WTC11 (cell line): ENCODE measurements at places on chromosomes 7 and 10.

DNA sequence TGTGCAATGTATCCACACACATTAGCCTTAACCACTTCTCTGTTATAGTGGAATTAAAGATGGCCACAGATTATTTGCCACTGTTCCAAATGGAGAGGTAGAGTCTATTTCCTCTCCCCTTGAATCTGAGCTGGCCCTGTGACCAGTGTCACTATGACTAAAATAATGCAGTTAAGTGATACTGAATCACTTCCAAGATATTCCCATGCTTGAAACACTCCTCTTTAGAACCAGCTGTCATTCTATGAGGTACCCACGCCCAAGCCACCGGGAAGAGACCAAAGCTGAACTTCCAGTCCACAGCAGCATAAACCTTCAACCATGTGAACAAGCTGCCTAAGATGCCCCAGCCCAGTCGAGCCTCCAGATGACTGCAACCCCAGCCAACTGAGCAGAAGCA is 2.1 kb upstream of the DHX32 start:
- no peak for DNase-seq

DNA sequence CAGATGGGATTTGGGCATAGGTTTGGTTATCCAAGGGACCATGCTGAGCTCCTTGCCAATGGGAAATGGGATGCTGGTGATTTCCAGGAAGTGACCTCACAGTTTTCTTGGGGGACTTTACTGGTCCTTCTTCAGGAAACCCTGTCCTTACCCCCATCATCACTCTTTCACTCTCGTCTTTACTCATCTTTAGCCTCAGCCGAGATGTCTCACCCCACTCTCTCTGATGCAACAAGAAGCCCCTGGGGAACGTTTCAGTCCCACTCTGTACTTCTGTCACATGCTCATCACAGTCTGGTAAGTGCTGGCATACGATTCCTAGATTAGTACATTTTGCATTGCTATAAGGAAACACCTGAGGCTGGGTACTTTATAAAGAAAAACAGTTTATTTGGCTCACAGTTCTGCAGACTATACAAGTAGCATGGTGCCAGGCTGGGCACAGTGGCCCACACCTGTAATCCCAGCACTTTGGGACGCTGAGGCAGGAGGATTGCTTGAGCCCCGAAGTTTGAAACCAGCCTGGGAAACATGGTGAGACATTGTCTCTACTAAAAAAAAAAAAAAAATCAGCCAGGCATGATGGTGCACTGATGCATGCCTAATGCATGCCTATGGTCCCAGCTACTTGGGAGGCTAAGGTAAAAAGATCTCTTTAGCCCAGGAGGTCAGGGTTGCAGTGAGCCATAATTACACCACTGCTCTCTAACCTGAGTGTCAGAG is 63.5 kb upstream of the VKORC1L1 start:
- no peak for DNase-seq

- DNase-seq = no peak
These were observed 1077.8 kb downstream of the KCNMA1 start for GRCh38 chr10:76559892-76560220.

DNA sequence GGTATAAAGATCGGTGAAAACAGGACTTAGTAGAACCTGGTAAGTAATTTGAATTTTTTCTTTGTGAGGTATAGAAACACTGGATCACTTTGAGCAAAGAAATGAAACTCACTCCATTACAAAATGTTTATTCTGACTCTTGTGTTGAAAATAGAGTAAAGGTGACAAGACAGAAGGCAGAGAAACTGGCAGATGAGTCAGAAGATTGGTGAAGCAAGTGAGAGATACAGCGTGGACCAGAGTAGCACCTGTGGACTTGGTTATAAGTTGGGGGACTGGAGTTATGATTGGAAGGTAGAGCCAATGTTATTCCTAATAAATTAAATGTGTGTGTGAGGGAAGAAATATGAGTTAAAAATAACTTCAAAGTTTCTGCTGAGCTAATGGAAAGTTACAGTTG is 620.9 kb downstream of the ZWINT start:
- DNase-seq = no peak

GRCh38 chr7:91127959-91128358 is 136.3 kb upstream of the FZD1 start:
- DNase-seq = no peak

DNA sequence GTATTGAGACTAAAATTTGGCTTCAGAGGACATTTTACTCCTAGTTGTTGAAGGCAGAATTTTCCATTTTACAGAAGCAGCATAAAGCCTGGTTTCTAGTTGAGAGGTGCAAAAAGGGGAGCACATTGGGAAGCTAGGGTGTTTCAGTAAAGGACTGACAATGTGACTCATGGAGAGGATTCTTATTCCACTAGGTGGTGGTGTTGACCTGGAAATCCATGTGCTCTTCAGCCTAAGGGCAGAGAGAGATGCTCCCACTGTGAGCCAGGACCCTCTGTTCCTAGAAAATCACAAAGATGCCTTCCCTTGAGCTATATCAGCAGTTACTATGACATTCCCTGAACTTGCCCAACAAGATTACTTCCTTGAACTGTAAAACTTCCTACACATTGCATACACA is 687.8 kb downstream of the IPMK start:
- peak; percentile 36 for DNase-seq

DNA sequence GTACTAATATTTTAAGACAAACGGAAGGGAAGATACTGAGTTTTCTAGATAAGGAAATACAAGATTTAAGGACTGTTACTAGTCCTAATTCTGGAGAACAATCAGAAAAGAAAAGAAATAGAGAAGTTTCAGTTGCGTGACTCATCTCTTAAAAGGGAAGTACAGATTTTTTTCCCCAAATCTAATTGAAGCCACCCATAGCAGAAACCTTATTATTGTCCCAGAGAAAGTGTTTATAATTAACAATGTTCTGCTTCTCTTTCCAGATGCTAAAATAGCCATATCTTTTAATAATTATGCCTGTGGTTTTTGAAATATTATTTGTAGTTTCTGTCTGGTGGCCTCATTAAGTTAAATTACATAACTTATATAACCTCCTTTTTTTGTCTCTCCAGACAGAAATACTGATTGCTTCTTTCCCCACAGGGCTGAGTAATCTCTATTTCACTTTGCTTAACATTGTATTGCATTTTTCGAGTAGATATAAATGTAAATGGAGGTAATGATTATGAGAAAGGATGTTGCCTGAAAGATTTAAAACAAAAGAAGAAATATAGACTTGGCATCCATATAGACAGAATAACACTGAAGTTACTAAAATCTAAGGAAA is 240.7 kb upstream of the MBL2 start:
- DNase-seq = no peak

DNA sequence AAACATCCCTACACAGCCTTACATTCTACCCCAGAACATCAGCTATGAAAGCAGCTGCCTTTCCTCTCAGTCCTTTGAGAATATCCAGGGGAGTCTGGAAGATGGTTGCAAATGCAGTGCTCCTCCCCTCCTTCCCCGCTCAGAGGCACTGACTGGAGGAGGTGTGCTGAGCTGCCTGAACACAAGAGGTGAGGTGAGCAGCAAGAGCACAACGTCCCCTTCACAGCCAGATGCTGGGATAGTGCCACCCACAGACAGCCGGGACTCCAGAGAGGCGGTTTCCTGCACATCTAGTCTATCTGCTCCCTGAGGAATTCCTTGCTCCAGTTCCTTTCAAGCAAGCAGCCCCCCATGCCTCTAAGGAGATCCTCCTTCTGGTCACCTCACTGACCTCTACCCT is 74.2 kb downstream of the EZH2 start:
- DNase-seq = peak; percentile 37

DNA sequence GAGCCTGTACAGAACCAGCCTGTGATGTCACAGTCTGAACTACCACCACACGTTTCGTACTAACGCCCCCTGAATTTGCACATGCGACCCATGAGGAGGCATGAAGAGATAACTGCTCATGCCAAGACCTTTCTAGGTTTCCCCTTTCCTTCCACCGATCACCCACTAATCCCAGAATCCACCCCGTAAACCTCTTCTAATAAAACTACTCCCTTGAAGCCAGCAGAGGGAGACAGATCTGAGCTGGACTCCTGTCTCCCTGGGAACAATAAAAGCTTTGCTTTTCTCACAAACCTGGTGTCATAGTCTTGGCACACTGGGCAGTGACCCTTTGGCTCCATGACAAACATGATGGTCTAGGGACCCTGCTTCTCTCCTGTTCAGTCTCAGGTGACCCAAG is 144.5 kb downstream of the FRMD4A start:
- no peak for DNase-seq

GRCh38 chr10:25766687-25767221 is 167.3 kb upstream of the MYO3A start:
- peak; percentile 80 for DNase-seq

DNA sequence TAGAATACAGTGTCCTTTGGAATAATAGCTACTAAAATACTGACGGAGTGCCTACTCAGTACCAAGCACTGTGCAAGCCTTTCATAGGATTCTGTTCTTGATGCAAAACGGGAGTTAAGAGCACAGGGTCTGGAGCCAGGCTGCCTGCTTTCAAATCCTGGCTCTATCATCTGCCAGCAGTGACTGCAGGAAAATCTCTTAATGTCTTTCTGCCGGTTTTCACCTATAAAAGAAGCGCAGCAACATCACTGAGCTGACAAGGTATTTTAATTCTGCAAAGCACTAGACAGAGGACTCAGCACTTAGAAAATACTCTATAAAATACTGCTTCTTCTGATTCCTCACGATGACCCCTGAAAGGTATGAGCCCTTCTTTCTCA is 659 bp downstream of the FIGNL1 start:
- no peak for DNase-seq

GRCh38 chr7:4158441-4159153 is 523.5 kb upstream of the FOXK1 start:
- DNase-seq = no peak

DNA sequence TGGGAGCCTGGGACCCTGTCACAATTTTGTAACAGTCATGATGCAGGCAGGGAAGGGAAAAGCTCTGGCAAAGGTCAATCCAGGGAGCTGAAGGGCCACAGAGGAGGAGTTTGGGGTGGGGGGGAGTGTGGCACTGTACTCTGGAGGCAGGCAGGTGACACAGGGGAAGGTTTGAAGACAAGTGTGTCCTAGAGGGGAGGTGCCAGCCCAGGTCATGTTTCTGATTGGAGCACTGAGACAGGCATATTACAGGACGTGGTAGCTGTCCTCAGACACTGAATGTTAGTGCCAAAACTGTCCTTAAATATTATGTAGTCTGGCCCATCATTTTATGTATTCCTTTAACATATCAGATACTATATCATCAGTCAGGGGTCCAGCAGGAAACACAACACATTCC is 75.6 kb upstream of the LRRC4 start:
- no peak for DNase-seq

GRCh38 chr10:132429281-132430230 is 32.6 kb downstream of the PWWP2B start:
- no peak for DNase-seq

GRCh38 chr7:128362670-128363069 is 1.2 kb upstream of the PRRT4 start:
- no peak for DNase-seq

- DNase-seq = no peak
These were observed 39.8 kb downstream of the GNA12 start for GRCh38 chr7:2804227-2804763.

GRCh38 chr7:100024020-100024619 is 8.7 kb downstream of the ZKSCAN1 start:
- no peak for DNase-seq

- no peak for DNase-seq
These were observed 108.5 kb upstream of the SFMBT2 start for GRCh38 chr10:7519351-7519750.

GRCh38 chr7:139776486-139777132 is 1.2 kb downstream of the HIPK2 start:
- DNase-seq = no peak

DNA sequence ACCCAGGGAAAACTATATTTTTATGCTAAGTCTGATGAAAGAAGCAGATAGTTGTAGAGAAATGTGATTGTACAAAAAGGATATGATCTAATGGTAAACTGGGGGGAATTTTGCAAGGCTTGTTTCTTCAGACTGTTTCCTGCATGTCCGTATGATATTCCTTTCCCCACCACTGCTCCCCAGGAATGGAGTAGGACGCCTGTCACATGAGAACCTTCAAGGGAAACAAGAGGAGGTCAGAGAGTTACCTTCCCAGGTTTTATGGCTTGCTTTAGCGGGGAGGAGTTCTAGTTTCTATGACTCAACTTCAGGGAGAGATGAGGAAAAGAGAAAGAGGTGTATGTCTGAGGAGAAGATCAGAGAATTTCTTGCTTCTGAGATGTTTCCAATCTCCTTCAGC is 16.4 kb upstream of the ITPRID1 start:
- no peak for DNase-seq

DNA sequence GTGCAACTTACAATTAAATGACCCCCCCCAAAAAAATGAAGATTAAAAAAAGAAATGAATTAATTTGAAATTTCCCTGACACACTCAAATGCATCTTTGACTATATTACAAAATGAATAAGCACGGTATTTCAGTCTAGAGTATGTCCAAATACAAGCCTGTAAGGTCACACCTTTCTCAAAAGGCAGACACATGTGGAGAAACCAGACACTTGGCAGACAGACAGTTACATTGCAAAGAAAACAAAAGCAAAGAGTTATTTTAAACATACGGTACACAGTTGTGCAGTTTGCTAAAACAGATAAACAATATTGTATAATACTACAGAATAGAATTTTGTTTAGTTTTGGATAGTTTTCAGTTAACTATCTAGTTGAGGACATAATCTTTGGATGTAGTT is 153.0 kb downstream of the ATE1 start:
- DNase-seq = no peak

DNA sequence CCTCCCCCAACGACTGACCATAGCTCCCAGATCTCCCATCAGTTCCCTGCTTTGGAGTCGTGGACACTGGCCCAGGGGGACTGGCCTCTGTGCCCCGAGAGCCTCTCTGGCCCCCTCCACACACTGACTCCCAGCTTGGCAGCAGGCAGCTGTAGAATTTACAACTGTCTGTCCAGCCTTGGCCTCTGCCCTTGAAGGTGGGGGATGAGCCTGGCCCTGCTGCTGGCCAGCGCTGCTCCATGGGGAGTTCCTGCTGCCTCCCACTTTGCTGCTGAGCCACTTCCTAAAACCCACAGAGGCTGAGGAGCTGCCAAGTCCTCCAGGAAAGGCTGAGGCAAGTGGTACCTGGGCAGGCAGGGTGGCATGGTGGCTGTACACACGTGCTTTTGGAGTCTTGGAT is 147.1 kb downstream of the WDR11 start:
- no peak for DNase-seq

GRCh38 chr10:105540381-105540780 is 899.3 kb downstream of the SORCS3 start:
- no peak for DNase-seq

DNA sequence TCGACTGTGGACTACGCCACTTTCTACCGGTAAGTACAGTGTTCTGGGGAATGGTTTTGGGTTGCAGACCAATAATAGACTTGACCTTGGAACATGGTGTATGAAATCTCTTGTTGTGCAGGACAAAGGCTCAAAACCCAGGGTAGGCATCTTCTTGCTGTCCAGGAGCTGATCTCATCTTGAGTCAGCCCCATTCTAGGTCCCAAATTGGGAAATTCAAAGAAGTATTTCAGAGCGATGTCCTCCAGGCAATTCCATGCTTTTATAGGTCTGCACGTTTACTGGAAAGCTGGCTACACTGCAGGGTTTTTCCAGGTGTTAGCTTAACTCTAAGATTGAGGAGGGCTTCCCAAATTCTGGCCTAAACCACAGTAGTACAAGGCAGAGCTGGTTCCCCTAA is 180.7 kb downstream of the BMPER start:
- no peak for DNase-seq
